Cortex of kidney (tissue), 1 donor: ENCODE measurements at places on chromosomes 2 and 18.

GRCh38 chr2:7118606-7119131 lies 201.5 kb downstream of the RNF144A start:
- DNase-seq: no peak

GRCh38 chr2:46858702-46859090 lies 56.9 kb downstream of the MCFD2 start:
- DNase-seq: no peak

DNA sequence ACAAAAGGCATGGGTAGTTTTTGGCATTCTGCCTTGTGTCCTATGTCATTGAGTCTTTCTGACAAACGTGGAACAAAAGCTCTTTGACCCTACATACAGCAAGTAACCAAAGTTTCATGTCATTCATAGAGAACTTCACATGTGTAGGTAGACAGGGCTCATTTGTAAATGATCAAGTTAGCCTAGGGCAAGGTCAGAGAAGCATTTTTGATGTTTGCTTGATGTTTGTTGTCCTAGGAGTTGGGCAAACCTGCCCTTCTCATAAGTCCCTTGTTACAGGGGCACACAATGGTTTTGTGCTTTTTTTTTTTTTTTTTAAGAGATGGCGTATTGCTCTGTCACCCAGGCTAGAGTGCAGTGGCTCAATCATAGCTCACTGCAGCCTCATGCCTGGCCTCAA lies 83.3 kb upstream of the FAM136A start:
- DNase-seq: no peak

GRCh38 chr2:143482771-143483170 lies 353.6 kb downstream of the ARHGAP15 start:
- DNase-seq: no peak

GRCh38 chr2:173037245-173038120 lies 38.2 kb upstream of the MAP3K20 start:
- DNase-seq: no peak

- DNase-seq: no peak
These were observed 591.6 kb downstream of the DSC3 start for GRCh38 chr18:30450927-30451326.

GRCh38 chr2:161681046-161681445 lies 56.8 kb downstream of the SLC4A10 start:
- no peak for DNase-seq

DNA sequence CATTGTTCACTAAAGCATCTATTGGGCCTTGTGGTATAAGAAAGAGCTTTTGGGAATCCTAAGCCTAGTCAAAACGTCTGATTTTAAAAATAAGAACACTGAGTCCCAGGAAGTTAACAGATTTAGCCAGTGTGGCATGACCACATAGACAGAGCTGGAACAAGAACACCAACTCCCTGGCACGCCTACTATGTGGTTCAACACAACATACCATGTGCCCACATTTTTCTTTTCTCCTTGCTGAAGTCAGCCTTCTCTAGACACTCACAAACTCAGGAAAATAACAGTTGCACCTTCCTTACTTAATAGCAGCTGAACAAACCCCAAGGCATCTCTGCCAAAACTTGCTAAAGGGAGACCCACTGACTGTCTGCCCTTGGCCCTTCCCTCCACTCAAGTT lies 124.8 kb downstream of the C1D start:
- DNase-seq: no peak

GRCh38 chr18:75783566-75784281 lies 356.2 kb upstream of the SMIM21 start:
- DNase-seq: no peak
